GM10248 (cell line): ENCODE measurements at places on chromosomes 4 and X.

DNA sequence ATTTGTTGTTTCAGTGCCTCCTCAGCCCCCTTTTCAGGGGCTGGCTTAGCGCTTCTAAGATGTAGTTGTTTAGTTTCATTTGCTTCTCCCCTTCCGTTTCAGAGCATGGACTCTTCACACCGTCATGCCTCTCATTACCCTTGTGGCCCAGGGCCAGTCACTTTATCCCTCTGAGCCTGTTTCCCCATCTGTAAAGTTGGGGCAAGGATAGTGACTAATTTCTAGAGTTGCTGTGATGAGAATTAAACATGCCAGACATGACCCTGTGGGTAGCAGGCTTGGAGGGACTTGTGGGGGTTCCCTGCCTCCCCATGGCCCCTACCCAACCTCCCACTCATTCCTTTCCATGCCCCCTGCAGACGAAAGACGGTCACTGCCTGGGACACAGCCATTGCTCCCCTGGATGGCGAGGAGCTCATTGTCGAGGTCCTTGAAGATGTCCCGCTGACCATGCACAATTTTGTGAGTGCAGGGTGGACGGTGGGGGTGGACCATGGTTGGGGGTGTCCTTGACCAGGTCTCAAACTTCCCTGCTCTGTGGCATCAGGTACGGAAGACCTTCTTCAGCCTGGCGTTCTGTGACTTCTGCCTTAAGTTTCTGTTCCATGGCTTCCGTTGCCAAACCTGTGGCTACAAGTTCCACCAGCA lies 3.6 kb downstream of the ARAF start:
- DNase-seq = no peak

GRCh38 chrX:152992115-152992514 lies 1.8 kb downstream of the PNMA5 start:
- no peak for DNase-seq

DNA sequence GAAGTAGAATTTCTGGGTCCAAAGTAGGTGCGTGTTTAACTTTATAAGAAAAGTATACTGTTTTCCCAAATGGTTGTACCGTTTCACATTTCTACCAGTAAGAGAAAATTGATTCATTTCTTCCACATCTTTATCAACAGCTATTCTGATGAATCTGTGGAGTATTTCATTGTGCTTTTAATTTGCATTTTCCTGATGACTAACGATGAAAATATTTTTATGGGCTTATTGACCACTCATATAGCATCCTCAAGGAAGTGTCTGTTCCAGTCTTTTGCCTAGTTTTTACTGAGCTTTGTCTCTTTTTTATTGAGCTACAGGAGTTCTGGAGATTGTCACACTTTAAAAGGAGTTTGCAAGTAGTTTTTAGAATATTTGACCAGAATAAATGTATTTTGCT lies 92.6 kb downstream of the ASB9 start:
- DNase-seq = no peak

DNA sequence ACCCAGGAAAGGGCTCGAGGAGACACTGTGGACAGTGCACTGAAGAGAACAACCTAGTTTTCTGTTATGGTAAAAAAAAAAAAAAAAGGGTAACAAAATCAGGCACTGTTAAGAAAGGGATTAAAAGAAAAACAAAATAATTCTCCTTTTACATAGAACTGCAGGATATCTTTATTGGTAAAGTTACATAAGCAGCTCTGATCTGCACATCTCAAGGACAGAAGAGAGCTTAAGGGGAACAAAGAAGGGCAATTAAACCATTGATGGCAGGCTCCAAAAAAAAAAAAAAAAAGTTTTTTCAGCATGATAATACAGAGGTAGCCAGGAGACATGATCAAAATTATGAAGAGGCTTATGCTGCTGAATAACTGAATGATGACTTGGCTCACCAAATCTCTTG lies 85.0 kb downstream of the HDAC8 start:
- no peak for DNase-seq

DNA sequence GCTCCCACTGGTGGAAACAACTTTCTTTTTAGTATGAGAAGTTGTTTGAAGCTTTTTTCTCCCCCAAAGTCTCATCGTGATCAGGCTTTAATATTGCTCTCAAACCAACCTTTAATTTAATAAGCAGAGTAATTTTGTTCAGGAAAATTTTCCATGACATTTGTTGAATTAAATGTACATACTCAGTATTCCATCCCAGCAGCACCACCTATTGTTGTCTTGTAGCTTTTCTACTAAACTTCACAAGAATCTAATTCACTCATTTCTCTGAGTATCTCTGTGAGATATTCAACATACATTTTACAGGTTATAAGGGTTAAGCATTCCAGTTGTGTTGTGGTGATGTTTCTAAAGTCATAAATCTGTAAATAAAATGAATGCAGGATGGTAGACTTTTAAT lies 218.3 kb upstream of the HAND2 start:
- no peak for DNase-seq

- DNase-seq = no peak
Measured at GRCh38 chr4:184655889-184656869, 6.6 kb downstream of the PRIMPOL start.

GRCh38 chr4:633406-633805 lies 8.0 kb downstream of the PDE6B start:
- DNase-seq = no peak

GRCh38 chrX:22196149-22196548 lies 76.6 kb upstream of the CBLL2 start:
- DNase-seq = no peak

GRCh38 chr4:67320645-67321044 lies 224.7 kb downstream of the CENPC start:
- DNase-seq = no peak

GRCh38 chr4:22668301-22668700 lies 24.4 kb upstream of the GBA3 start:
- DNase-seq = no peak

- no peak for DNase-seq
Measured at GRCh38 chr4:99362768-99363167, 10.2 kb upstream of the ADH1C start.

DNA sequence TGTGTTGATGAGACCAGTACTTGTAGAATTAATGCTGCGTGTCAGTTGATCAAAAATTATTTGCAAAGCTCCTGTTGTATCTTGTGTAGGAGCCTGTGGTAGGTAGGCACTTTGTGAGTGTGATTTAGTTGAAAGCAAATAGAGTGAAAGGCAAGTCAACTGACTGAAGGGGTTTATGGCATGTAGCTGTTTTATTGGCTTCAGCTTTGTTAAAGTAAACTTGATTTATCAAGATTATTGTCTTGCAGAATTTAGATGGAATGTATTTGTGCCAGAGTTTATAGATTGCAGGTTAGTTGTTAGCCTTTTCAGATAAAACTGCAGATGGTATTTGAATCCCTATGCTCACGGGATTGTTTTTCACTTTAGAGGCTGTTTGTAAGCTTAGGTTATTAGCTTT lies 128.0 kb downstream of the FRAS1 start:
- DNase-seq = no peak

- DNase-seq = no peak
Measured at GRCh38 chr4:88609387-88609786, 17.1 kb downstream of the HERC3 start.

DNA sequence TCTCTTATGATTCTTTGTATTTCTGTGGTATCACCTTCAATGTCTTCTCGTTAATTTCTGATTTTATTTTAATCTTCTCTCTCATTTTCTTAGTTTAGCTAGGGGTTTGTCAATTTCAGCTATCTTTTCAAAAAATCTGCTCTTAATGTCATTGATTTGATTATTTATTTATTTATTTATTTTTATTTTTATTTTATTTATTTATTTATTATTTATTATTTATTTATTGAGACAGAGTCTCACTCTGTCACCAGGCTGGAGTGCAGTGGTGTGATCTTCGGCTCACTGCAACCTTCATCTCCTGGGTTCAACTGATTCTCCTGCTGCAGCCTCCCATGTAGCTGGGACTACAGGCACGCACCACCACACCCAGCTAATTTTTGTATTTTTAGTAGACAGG lies 194.1 kb downstream of the SCFD2 start:
- no peak for DNase-seq

DNA sequence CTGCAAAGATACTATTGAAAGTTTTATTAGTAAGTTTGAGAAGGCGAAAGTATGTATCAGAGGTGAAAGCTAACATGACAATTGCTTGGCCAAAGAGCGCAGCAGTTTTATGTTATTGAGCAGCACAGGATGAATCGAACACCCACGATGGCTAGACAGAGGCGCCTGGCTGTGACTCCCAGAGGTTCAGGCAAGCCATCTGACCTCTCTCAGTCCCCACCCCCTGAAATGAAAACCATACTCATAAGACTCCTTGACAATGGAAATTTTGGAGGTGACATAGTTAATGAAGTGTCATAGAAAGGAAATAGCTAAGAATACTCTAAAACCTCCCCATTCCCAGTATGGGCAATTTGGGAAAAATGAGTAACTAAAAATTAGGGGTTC lies 70.6 kb downstream of the MGST2 start:
- DNase-seq = no peak

GRCh38 chr4:73762409-73762808 lies 22.0 kb downstream of the CXCL8 start:
- no peak for DNase-seq

- no peak for DNase-seq
Measured at GRCh38 chrX:40582811-40583210, 2.0 kb downstream of the ATP6AP2 start.

- DNase-seq = no peak
Measured at GRCh38 chr4:42750091-42750490, 93.2 kb upstream of the ATP8A1 start.

GRCh38 chr4:106017975-106018374 lies 122.7 kb downstream of the NPNT start:
- no peak for DNase-seq

GRCh38 chrX:9269134-9269533 lies 195.7 kb upstream of the TBL1X start:
- no peak for DNase-seq

DNA sequence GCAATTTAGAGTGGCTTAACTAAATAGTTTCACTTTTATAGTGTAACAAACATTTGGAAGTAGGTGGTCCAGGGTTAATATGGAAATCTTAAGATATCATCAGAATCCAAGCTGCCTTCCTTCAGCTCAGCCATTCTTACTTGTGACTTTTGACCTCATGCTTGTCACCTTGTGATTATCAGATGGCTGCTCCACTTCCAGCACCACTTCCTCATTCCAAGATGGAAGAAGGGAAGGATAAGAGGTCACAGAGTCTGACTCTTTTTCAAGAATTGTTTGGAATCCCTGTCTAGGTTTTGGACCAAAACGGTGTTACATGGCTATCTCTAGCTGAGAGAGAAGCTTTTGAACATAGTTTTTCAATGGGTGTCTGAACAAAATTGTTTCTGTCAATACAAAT lies 39.9 kb downstream of the MTTP start:
- no peak for DNase-seq

DNA sequence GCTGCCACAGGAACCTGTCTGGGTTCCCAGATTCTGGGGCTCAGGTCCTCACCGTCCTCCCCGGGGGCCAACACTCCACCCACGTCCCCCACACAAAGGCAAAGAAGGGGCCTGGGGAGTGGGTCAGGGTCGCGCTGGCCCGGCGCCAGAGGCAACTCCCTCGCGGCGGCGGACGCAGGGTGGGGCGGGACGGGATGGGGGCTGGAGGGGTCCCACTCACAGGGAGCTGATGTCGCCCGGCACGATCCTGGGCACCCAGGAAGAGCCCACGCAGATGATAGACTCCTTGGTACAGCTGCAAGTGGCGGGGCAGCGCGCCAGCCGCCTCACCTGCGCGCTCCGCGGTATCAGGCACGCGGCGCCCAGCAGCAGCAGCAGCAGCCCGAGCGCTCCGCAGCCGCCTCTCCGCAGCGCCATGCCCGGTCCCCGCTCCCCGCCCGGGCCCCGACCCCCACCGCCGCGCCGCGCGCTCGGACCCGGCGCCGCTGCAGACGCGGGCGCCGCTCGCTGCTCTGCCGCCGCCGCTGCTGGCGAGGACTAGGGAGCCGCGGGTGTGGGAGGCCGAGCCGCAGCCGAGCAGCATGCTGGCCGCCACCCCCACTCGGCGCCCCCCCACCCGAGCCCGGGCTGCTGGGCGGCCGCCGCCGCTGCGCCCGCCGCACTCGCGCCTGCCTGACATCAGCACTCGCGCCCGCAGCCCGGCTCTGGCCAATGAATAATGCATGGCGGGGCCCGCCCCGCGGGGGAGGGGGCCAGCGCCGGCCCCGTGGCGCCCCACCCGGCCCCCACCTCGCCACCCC lies at the start of gene LGI2:
Gene LGI2, minus strand, starts transcription at position 670 of the 800 bp plus-strand sequence. Its CDS starts 253 bp downstream, at position 417.
- peak; percentile 24 for DNase-seq
